H1 (cell line): ENCODE measurements at places on chromosomes 12 and 14. TPM values are rescaled to one million over a fixed set of nuclear protein-coding genes. Genes with fewer than 3 reads are reported as not detected.

The OTUB2 gene
- 4.1 and 4.2 TPM in 2 replicates for total RNA-seq

The LHX5 gene
- total RNA-seq: 0.47 and 0.63 TPM in 2 replicates

The OASL gene
- not detected in 2 replicates for total RNA-seq

The LMO3 gene
- 16.4 and 16.7 TPM in 2 replicates for total RNA-seq

The CD163 gene
- total RNA-seq: not detected in 2 replicates

GRCh38 chr12:78143717-78144116, 313.0 kb downstream of the NAV3 start:
- no peaks in the 10 kb centered on the region for H3K4me1 ChIP-seq
- DNase-seq: no peak
- H3K4me3 ChIP-seq: no peak overlapping the region
- no peak overlapping the region for H3K27ac ChIP-seq
- no peaks in the 10 kb centered on the region for H3K27me3 ChIP-seq
- H3K36me3 ChIP-seq: no peaks in the 10 kb centered on the region

DNA sequence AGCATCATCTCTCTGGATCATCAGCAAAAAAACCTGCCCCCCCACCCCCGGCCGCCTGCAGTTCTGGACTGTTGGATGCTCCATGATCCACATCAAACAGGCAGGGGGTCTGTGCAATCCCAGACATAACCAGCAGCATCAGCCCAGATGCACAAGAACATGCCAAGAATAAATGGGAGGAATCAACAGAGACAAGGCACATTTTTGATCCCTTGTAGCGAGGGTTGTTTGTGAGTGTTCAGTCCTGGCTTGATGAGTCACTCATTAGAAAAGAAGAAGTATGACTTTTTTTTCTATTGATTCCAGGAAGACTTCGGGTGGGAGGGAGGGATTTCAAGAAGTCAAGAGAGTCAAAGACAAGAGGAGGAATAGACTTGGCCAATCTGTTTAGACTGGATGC, 244.2 kb downstream of the KSR2 start:
- no peak for DNase-seq
- H3K27me3 ChIP-seq: no peaks in the 10 kb centered on the region
- no peak overlapping the region for H3K4me3 ChIP-seq
- H3K36me3 ChIP-seq: no peaks in the 10 kb centered on the region

GRCh38 chr12:25115677-25116076, 79.3 kb downstream of the DNAI7 start:
- no peaks in the 10 kb centered on the region for H3K36me3 ChIP-seq
- H3K4me1 ChIP-seq: no peaks in the 10 kb centered on the region
- no peak overlapping the region for H3K4me3 ChIP-seq
- H3K27ac ChIP-seq: no peak overlapping the region
- no peaks in the 10 kb centered on the region for H3K27me3 ChIP-seq

GRCh38 chr14:50667684-50667995, 466 bp downstream of the SAV1 start:
- no peak for DNase-seq
- H3K27me3 ChIP-seq: no peaks in the 10 kb centered on the region
- H3K36me3 ChIP-seq: peaks cover 2% of the 10 kb centered on the region
- H3K4me1 ChIP-seq: peaks cover 7% of the 10 kb centered on the region

GRCh38 chr12:81170072-81170471, 92.2 kb downstream of the ACSS3 start:
- DNase-seq: no peak
- H3K36me3 ChIP-seq: no peaks in the 10 kb centered on the region; the same call in 1 of the 2 replicates
- H3K27ac ChIP-seq: no peak overlapping the region
- H3K4me3 ChIP-seq: no peak overlapping the region
- no peaks in the 10 kb centered on the region for H3K27me3 ChIP-seq

GRCh38 chr14:98408024-98408555, 863.9 kb downstream of the BCL11B start:
- no peak overlapping the region for H3K27ac ChIP-seq
- H3K36me3 ChIP-seq: no peaks in the 10 kb centered on the region
- H3K4me3 ChIP-seq: no peak overlapping the region
- no peak for DNase-seq

DNA sequence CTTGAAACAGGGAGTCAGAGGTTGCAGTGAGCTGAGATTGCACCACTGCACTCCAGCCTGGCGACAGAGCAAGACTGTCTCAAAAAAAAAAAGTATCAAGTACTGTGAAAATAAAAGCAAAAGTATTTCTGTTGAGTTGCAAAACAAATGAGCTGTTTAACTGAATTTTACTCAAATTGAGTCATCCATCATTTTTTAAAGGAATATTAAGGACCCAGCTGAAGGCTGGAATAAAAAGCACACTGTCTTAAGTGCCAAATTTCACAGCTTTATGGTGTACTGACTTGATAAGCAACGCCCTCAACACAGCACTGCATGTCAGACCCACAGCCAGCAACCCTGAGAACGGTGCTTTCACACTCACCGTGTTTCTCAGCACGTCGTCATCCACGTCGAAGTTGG, 57.9 kb downstream of the AMN start:
- peaks cover 28% of the 10 kb centered on the region for H3K36me3 ChIP-seq
- H3K4me3 ChIP-seq: no peak overlapping the region
- no peaks in the 10 kb centered on the region for H3K27me3 ChIP-seq
- no peak overlapping the region for H3K27ac ChIP-seq
- H3K4me1 ChIP-seq: no peaks in the 10 kb centered on the region

DNA sequence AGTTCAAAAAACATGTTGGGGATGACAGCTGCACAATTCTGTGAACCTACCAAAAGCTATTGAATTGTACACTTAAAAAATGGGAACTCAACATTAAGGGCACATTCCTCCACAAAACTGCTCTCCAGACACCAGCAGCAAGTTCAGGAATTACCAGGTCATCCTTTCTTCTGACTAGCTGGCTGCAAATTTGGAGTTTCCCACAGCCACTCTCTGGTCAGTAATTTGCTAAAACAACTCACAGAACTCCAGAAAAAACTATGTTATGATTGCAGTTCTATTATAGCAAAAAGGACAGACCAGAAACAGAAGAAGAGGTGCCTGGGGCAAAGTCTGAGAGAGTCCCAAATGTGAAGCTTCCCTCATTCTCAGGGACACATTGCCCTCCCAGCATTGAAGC, 20.1 kb upstream of the PLEKHD1 start:
- no peak overlapping the region for H3K4me3 ChIP-seq
- no peak for DNase-seq
- no peak overlapping the region for H3K27ac ChIP-seq
- no peaks in the 10 kb centered on the region for H3K36me3 ChIP-seq

GRCh38 chr12:69655616-69656340, 43.3 kb downstream of the BEST3 start:
- H3K27ac ChIP-seq: no peak overlapping the region
- no peaks in the 10 kb centered on the region for H3K4me1 ChIP-seq
- DNase-seq: no peak
- no peaks in the 10 kb centered on the region for H3K27me3 ChIP-seq
- H3K36me3 ChIP-seq: no peaks in the 10 kb centered on the region

DNA sequence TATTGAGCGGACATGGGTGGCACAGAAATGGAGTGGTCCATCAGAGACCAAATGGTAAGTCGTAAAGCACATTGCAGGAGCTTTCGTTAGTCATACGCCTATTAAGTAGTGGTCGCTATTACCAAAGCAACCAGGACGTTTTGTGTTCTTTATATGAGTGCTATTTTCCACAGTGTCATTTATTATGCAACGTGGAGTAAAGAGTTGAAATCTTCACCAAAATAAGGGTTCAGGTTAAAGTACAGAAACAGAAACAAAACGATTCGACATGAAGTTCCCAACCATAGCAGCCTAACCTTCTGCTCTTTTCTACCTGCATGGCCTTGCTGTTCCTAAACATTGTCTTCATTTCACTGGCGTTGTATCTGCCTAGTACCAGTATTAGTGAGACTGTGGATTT, 20.1 kb upstream of the FGD4 start:
- no peaks in the 10 kb centered on the region; the same call in 1 of the 2 replicates for H3K4me1 ChIP-seq
- no peak overlapping the region for H3K4me3 ChIP-seq
- no peak for DNase-seq

DNA sequence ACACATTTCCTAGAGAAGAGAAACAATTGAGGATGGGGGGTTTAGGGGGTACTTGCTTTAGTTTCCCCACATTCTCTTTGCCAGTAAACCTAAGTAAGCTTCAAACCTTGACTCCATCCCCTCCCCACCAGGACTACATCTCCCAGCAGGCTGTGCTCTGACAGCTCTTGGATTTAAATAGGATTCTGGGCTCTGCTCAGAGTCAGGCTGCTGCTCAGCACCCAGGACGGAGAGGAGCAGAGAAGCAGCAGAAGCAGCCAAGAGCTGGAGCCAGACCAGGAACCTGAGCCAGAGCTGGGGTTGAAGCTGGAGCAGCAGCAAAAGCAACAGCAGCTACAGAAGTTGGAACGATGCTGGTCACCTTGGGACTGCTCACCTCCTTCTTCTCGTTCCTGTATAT, 20.6 kb downstream of the RDH12 start:
- no peaks in the 10 kb centered on the region for H3K36me3 ChIP-seq
- DNase-seq: no peak
- no peaks in the 10 kb centered on the region; the same call in 1 of the 2 replicates for H3K4me1 ChIP-seq

DNA sequence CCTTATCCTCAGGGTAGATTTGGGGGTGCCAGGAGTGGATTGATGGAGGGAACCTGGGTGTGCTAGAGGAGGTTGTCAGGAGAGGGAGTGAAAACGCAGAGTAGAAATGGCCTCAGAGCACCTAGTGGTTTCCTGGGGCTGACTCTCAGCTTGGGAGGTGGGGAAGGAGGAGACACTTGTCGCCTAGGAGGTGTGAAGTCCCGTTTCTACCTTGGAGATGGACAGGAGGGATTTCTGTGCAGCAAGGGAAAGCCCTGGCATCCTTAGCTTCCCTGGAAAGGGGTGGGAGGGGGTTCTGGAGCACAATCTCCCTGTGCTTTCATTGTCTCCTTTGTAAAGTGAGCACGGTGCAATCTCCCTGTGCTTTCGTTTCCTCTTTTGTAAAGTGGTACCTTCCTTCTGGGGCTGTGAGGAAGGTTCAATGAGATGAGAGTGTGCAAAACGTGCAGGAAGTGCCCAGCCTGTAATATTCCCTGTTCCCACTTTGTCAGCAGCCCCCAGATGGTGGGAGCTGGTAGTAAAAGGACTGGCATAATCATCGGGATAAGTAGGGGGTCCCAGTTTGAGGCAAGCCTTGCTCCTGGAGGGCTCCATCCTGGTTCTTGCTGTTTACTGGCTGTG, 1.6 kb downstream of the OAS3 start:
- H3K27me3 ChIP-seq: no peaks in the 10 kb centered on the region
- no peak overlapping the region for H3K4me3 ChIP-seq
- no peak overlapping the region for H3K27ac ChIP-seq
- H3K36me3 ChIP-seq: no peaks in the 10 kb centered on the region
- H3K4me1 ChIP-seq: peaks cover 3% of the 10 kb centered on the region; the same call in 1 of the 2 replicates

- no peaks in the 10 kb centered on the region for H3K36me3 ChIP-seq
- H3K4me3 ChIP-seq: no peak overlapping the region
- H3K27ac ChIP-seq: no peak overlapping the region
- no peaks in the 10 kb centered on the region for H3K27me3 ChIP-seq
- no peaks in the 10 kb centered on the region for H3K4me1 ChIP-seq
- DNase-seq: no peak
Measured at GRCh38 chr12:52203079-52203921, 11.5 kb upstream of the KRT80 start.

DNA sequence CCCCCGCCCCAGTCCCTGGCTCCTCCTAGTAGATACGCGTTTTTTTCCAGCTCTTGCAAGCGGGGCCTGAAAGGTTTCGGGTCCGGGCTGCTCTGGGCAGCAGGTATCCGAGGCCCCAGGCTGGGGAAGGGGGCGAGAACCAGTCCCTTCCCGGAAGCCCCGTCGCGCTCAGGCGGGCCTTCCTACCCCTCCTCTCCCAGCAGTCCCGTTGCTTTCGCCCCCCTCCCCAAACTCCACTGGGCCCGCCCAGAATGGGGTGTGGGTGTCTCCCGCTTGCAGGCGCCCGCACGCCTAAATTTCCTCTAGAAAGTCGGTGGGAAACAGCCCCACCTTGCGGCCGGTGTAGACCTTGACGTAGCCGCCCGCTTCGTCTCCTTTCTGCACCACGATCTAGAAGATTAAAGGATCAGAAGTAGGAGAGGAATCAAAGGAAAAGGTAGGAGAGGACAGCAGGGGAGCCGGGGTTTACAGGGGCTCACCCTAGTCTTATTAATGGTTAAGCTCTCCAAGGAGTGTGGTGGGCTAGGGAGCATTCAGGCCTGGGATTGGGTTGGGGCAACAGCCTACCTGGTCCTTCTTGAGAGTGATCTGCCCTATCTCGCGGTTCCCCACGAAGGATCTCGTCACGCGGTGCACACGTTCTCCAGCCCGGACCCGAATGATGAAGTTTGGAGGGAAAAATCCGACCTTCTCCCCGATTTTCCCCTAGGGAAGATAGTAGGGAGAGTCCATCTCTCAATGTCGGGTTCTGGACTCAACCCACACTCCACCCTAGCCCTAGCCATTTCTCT, 7.3 kb downstream of the STAC3 start:
- peaks cover 49% of the 10 kb centered on the region for H3K27me3 ChIP-seq
- H3K36me3 ChIP-seq: no peaks in the 10 kb centered on the region
- H3K4me1 ChIP-seq: peaks cover 29% of the 10 kb centered on the region
- H3K27ac ChIP-seq: no peak overlapping the region

GRCh38 chr12:121009741-121010140, 6.5 kb downstream of the C12orf43 start:
- no peak overlapping the region for H3K4me3 ChIP-seq
- no peaks in the 10 kb centered on the region for H3K4me1 ChIP-seq
- no peak for DNase-seq
- peaks cover 25% of the 10 kb centered on the region for H3K36me3 ChIP-seq

GRCh38 chr12:57890191-57891115, 43.9 kb upstream of the CTDSP2 start:
- H3K4me1 ChIP-seq: peaks cover 17% of the 10 kb centered on the region
- no peaks in the 10 kb centered on the region for H3K27me3 ChIP-seq
- DNase-seq: no peak
- H3K4me3 ChIP-seq: no peak overlapping the region
- H3K36me3 ChIP-seq: no peaks in the 10 kb centered on the region

DNA sequence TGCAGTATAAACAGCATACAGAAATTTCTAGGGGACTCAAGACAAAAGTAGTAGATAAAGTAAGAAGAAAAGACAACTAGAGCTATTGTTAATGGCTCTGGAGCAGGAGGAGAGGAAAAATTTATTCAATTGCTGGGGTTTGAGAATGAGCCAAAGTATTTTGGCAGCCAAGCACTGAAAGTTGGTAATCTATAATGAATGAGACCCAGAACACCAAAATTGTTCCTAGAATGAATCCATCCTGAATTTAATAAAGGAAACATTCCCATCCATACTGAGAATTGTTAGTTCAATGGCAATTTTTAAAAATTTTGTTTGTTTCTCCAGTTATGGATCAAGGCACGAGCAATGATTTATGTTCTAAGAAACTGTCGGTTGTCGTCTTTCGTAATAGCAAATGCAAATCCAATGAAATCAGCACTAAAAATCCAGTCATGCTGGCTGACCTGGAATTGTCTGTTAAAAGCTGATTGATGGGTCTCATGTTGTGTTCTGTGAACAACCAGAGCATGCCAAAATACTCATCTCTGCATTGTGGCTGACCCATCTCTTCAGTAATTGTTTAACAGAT, 170.9 kb upstream of the LMNTD1 start:
- H3K36me3 ChIP-seq: no peaks in the 10 kb centered on the region
- DNase-seq: no peak
- no peaks in the 10 kb centered on the region for H3K27me3 ChIP-seq
- no peak overlapping the region for H3K4me3 ChIP-seq
- no peak overlapping the region for H3K27ac ChIP-seq
- H3K4me1 ChIP-seq: no peaks in the 10 kb centered on the region
